ENCODE measurements at places on chromosomes 11 and 22. TPM values are rescaled to one million over a fixed set of nuclear protein-coding genes. Genes with fewer than 3 reads are reported as not detected.

TRIM49D2 gene
- polyA plus RNA-seq: not detected

RAB38 gene
- polyA plus RNA-seq: not detected

A4GALT gene
- 36.4 TPM for polyA plus RNA-seq

DEPDC5 gene
- 3.5 TPM for polyA plus RNA-seq

OR52N5 gene
- not detected for polyA plus RNA-seq

TMPRSS4 gene
- polyA plus RNA-seq: 0.22 TPM

EIF3L gene
- 352 TPM for polyA plus RNA-seq

KRTAP5-7 gene
- not detected for polyA plus RNA-seq

AQP11 gene
- polyA plus RNA-seq: 1.9 TPM

OR10G4 gene
- not detected for polyA plus RNA-seq

C11orf97 gene
- polyA plus RNA-seq: not detected

NAP1L4 gene
- polyA plus RNA-seq: 33.1 TPM

MN1 gene
- 0.38 TPM for polyA plus RNA-seq

DEUP1 gene
- polyA plus RNA-seq: 0.22 TPM

AHNAK gene
- 193 TPM for polyA plus RNA-seq

ARCN1 gene
- 73.9 TPM for polyA plus RNA-seq

MUC5AC gene
- polyA plus RNA-seq: 0.03 TPM

TPBGL gene
- polyA plus RNA-seq: not detected

SHISA8 gene
- not detected for polyA plus RNA-seq

DTX4 gene
- polyA plus RNA-seq: 5.2 TPM

PICK1 gene
- 20.6 TPM for polyA plus RNA-seq

KDM4D gene
- 0.65 TPM for polyA plus RNA-seq

CARD18 gene
- polyA plus RNA-seq: not detected

OR52A5 gene
- not detected for polyA plus RNA-seq

KDM4E gene
- polyA plus RNA-seq: not detected

POU2AF2 gene
- not detected for polyA plus RNA-seq

MMP11 gene
- 1.6 TPM for polyA plus RNA-seq

ROBO4 gene
- polyA plus RNA-seq: 3.7 TPM

MYO18B gene
- 0.06 TPM for polyA plus RNA-seq

PHF21B gene
- polyA plus RNA-seq: 0.34 TPM

C11orf52 gene
- 22.0 TPM for polyA plus RNA-seq

DRD4 gene
- not detected for polyA plus RNA-seq

IFITM10 gene
- 0.16 TPM for polyA plus RNA-seq

BTBD18 gene
- polyA plus RNA-seq: not detected

HSD17B12 gene
- polyA plus RNA-seq: 20.4 TPM

MS4A4E gene
- polyA plus RNA-seq: 0.56 TPM

OR10A2 gene
- polyA plus RNA-seq: not detected

RFPL2 gene
- polyA plus RNA-seq: not detected

SERPING1 gene
- polyA plus RNA-seq: 549 TPM

XKR3 gene
- polyA plus RNA-seq: not detected

OR2D2 gene
- not detected for polyA plus RNA-seq

KCNC1 gene
- not detected for polyA plus RNA-seq

RIBC2 gene
- 0.06 TPM for polyA plus RNA-seq

FOLR2 gene
- polyA plus RNA-seq: 52.4 TPM

TMEM86A gene
- 2.5 TPM for polyA plus RNA-seq

POU2AF1 gene
- polyA plus RNA-seq: 0.55 TPM

OTOG gene
- polyA plus RNA-seq: not detected

TRIM49B gene
- polyA plus RNA-seq: not detected

RBMXL2 gene
- polyA plus RNA-seq: not detected

FAM180B gene
- polyA plus RNA-seq: not detected

OR6T1 gene
- polyA plus RNA-seq: not detected

All from adipose tissue (tissue), 3 donors.